ENCODE measurements at places on chromosomes 13 and 19.

DNA sequence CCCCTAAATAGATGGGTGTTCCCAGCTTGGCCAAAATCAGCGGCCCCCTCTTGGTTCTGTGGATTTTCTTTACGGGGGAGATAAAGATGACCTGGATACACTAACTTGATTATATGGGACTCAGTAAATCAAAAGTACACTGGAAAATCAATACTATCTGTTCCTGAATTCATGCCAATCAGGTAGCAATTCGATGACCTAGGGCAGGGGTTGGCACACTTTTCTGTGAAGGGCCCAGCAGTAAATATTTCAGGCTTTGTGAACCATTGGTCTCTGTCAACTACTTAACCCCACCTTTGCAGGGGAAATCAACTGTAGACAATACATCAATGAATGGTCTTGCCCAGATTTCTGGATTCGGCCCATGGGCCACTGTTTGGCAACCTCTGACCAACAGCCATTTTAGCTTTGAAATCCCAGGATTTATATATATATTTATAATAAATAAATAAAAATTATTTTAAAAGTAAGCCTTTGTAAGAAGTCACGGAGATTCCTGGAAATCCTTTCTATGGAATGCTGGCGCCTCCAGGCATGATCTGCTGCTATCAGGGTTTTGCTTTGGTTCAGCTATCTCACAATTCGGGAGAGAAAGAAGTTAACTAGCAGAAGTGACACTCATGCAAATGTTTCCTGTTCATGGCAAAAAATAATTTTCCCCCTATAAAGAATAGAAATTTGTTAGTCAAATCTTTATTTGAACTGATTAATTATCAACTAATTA, 32.8 kb downstream of the SLC15A1 start:
- DNase-seq, result no peak

GRCh38 chr13:20340136-20340758, 108.1 kb upstream of the GJB6 start:
- DNase-seq, result no peak

- DNase-seq, result no peak
Observed at GRCh38 chr13:74682746-74683145, 548.5 kb upstream of the KLF12 start.

DNA sequence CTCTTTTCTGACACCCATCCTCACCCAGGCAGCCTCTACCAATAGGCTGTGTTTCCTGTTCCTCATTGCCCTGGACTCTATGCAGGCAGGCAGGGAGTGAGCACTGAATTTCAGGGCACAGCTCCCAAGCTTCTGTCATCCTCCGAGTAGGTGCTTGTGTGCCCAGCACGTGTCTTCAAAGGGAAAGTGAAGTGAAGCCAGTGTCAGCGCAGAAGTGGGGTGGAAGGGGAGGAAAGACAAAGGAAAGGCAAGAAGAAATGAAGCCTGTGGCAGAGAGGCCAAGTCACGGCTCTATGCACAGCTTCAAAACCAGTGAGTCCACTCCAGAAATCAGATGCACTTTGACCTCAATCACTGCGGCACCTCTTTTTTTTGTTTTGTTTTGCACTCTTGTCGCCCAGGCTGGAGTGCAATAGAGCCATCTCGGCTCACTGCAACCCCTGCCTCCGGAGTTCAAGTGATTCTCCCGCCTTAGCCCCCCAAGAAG, 16.9 kb downstream of the CEBPA start:
- DNase-seq, result no peak

DNA sequence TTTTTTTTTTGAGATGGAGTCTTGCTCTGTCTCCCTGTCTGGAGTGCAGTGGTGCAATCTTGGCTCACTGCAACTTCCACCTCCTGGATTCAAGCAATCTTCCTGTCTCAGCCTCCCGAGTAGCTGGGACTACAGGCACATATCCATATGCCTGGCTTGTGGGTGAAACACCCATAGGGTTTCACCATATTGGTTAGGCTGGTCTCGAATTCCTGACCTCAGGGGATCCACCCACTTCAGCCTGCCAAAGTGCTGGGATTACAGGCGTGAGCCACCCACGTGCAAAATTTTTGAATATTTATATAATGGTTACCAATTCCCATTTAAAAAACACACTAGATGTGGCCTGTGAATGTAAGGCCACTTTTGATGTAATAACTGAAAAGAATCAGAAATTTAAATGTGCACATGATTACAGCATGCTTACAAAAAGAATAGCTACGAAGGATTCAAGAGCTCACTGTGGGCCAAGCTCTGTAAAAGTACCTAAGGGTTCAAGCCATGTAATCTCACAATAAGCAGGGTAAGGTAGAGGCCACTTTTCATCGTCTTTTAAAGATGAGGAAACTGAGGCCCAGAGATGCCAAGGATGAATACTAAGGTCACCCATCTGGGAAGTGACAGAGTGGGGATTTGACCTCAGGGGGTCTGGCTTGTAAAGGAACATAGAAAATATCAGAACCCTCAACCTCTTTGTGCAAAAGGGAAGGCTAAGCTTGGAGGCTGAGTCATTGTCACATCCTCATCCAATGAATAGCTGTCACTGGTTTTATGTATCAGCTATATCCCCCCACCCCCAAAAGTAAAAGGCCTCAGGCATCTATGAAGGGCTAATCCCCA, 17.8 kb downstream of the TNFSF14 start:
- DNase-seq, result no peak

DNA sequence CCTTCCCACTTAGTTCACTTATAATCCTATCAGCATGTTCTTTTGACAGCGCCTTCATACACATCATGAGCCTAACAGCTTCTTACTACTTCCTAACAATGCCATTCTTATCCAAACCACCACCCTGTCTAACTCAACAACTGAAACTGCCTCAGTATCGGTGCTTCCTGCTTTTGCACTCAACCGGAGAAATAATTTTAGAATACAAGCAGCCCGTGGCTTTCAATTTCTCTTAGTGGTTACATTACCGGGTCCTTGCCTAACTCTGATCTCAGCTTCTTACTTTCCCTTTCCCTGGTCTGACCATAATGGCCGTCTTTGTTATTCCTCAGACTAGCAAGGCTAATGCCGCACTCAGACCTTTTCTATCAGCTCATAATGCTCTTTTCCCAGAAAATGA, 17.0 kb downstream of the ZFP82 start:
- DNase-seq, result no peak

DNA sequence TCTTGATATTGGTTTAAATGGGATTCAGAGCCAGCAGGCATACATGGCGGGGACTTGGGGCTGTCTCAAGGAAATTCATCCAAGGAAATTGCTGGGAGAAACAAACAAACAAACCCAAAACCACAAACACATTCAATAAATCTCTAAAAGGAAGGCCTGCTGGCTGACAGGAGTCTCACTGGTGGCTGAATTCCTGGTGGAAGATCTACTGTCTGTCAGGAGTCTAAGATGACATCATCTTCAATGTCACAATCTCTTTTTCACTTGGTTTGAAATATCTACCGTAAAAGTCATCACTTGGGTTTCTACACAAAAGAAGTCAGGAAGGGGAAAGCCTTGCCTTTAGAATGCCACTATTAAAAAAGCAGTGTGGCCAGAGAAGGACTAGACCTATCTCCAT, 87.9 kb downstream of the KLF5 start:
- DNase-seq, result no peak

GRCh38 chr19:6719992-6720368, 470 bp downstream of the C3 start:
- no peak for DNase-seq

DNA sequence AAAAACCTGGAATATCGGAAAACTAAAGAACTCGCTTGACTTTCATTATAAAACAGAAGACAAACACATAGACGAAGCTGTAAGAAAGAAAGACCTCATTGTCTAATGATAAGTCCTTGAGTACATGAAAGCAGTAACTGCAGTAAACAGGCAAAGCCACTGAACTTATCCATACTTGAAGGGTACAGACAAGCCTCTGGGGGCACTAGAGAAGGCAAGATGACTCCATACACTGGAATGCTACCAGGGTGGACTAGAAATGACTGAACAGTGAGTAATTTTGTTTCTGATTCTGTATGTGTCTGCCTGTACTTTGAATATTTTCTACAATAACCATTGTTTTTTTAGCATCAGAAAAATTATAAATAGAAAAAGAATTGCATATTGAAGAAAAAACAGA, 507.9 kb downstream of the UQCRFS1 start:
- no peak for DNase-seq

GRCh38 chr19:16071072-16071691, 5.1 kb upstream of the TPM4 start:
- no peak for DNase-seq

DNA sequence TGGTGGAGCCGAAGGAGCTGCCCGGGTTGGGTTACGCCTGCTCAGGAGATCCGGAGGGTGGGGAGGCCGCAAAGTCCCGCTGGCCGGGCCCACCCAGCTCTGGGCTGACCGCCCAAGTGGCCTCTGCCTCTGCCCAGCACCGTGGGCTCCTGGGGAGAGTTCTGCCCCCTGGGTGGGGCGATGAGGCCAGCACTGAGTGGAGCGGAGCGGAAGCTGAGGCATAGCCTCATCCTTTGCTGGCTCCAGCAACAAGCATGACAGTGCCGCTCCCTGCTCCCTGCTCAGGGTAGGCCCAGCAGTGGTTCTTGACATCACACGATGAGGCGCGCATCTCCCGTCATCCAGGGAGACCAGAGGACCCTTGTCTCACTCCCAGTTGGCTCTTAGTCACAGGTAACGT, 22.5 kb downstream of the CCDC8 start:
- no peak for DNase-seq

GRCh38 chr19:48064509-48064908, 20.6 kb upstream of the CABP5 start:
- no peak for DNase-seq

GRCh38 chr13:24131749-24132148, 28.8 kb upstream of the SPATA13 start:
- DNase-seq, result no peak

- DNase-seq, result no peak
Observed at GRCh38 chr13:65915195-65915594, 1314.9 kb downstream of the PCDH9 start.

- no peak for DNase-seq
Observed at GRCh38 chr19:42140125-42140754, 8.0 kb upstream of the POU2F2 start.

GRCh38 chr19:19552798-19553197, 14.7 kb downstream of the CILP2 start:
- peak; percentile 27 for DNase-seq

- DNase-seq, result no peak
Observed at GRCh38 chr13:41409611-41410010, 47.7 kb upstream of the RGCC start.

DNA sequence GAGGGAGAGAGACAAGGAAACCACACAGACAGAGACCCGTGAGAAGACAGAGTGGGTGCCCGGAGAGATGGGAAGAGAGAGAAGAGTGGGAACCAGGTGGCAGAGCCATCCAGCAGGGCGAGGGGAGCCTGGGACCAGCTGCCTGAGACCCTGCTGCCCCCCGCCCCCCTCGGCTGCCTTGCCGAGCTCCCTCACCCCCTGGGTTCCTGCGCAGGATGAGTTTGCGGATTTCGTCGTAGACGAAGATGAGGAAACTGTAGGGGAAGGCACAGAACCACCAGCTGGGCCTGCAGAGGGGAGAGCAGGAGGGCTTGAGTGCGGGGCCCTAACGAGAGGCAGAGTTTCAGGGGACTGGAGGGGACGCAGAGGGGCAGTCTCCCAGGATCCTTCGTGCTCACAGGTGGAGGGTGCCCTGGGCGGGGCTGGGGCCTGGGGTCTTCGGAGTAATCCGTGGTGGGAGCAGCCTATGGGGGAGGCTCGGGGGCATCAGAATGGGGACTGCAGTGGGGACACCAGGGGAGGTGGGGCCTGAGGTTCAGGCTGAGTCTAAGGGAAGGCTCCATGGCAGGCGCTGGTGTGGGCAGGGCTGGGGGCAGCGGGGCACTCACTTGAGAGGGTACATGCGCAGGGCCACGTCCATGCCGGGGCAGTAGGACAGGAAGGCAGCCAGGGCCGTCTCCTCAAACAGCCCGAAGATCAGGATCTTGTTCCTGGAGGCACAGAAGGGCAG, 8.1 kb upstream of the RABAC1 start:
- no peak for DNase-seq

DNA sequence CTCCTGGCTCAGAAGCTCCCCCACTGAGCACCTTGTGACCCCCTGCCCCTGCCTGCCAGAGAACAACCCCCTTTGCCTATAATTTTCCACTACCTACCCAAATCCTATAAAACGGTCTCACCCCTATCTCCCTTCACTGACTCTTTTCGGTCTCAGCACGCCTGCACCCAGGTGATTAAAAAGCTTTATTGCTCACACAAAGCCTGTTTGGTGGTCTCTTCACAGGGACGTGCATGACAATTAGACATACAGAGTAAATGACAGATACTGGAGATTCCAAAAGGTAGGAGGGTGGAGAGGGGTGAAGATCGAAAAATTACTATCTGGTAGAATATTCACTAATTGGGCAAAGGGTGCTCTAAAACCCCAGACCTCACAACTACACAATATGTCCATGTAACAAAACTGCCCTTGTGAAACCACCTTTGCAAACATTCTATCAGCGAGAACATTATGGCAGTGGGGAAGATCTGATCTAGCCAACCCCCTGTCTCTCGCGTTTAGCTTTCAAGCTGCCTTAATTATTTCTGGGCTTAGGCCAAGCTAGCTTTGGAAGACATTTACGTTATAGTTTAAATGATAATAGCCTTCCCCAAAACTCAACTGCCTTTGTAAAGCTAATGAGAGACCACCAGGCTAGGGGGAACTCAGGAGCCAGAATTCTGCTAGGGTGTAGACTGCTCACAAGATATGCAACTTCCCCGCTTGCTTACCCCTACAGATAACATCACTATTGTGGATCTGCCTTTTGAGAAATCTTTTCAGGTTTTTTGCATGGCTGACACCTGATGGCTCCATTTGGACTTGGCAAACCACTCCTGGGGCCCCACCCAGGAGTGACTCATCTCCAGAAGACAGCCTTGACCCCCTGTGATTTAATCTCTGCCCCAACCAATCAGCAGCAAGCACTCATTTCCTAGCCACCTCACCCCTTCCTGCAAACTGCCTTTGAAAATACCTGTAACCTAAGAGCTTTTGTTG, 1534.0 kb upstream of the SPRY2 start:
- DNase-seq, result no peak

GRCh38 chr13:99354371-99354951, 47.3 kb upstream of the GPR183 start:
- DNase-seq, result peak; percentile 28

- no peak for DNase-seq
Observed at GRCh38 chr13:113105032-113105920, at the start of gene F7. Gene F7, plus strand, starts transcription at chr13:113105791. Its CDS starts 51 bp downstream, at chr13:113105842.

GRCh38 chr13:84923831-84924230, 875.4 kb downstream of the SLITRK6 start:
- no peak for DNase-seq

DNA sequence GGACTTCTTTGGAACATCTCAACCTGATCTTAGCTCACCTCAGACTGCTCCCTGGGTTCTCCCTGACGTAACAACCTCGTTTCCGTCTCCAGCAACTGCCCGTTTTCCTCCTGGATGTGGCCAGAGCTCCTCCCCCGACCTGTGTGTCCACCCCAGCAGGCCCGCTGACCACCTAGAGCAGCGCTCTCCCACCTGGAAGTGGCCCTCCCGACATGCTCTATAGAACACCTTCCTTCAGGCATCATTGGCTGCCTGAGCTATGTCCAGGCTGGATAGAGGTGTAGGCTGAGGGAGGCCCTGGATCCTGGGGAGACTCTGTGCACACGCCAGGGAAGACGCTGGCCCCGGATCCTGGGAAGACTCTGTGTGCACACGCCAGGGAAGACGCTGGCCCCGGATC, 81.3 kb downstream of the TEX29 start:
- no peak for DNase-seq
